ENCODE measurements at places on chromosomes 3 and 15. TPM values are rescaled to one million over a fixed set of nuclear protein-coding genes. Genes with fewer than 3 reads are reported as not detected.

LRRIQ4 gene
- not detected for polyA plus RNA-seq

CCRL2 gene
- 2.1 TPM for polyA plus RNA-seq

TPRG1 gene
- 0.37 TPM for polyA plus RNA-seq

PLA2G4E gene
- polyA plus RNA-seq: not detected

CEP152 gene
- polyA plus RNA-seq: 1.4 TPM

FBXL2 gene
- polyA plus RNA-seq: 10.8 TPM

CAMK2N2 gene
- polyA plus RNA-seq: 0.39 TPM

SEC22C gene
- 32.8 TPM for polyA plus RNA-seq

CPLX3 gene
- not detected for polyA plus RNA-seq

RLBP1 gene
- not detected for polyA plus RNA-seq

SCG5 gene
- 1.6 TPM for polyA plus RNA-seq

GATA2 gene
- 22.9 TPM for polyA plus RNA-seq

SMCO1 gene
- not detected for polyA plus RNA-seq

DAZL gene
- not detected for polyA plus RNA-seq

GOLGA6L7 gene
- polyA plus RNA-seq: not detected

ADIPOQ gene
- polyA plus RNA-seq: not detected

SHQ1 gene
- polyA plus RNA-seq: 8.1 TPM

GOLGA6B gene
- polyA plus RNA-seq: not detected

ANKRD63 gene
- polyA plus RNA-seq: not detected

CXCR6 gene
- 0.39 TPM for polyA plus RNA-seq

STARD5 gene
- polyA plus RNA-seq: 3.2 TPM

DNAJC13 gene
- 11.5 TPM for polyA plus RNA-seq

CACNA2D2 gene
- polyA plus RNA-seq: 6.0 TPM

EIF2A gene
- polyA plus RNA-seq: 48.2 TPM

C3orf85 gene
- 40.4 TPM for polyA plus RNA-seq

REC114 gene
- not detected for polyA plus RNA-seq

LYZL4 gene
- not detected for polyA plus RNA-seq

TJP1 gene
- polyA plus RNA-seq: 17.7 TPM

EPHA3 gene
- 0.19 TPM for polyA plus RNA-seq

RSRC1 gene
- polyA plus RNA-seq: 14.3 TPM

ZKSCAN7 gene
- 2.2 TPM for polyA plus RNA-seq

CYP19A1 gene
- polyA plus RNA-seq: not detected

MRPL3 gene
- polyA plus RNA-seq: 91.2 TPM

HEG1 gene
- polyA plus RNA-seq: 10.3 TPM

CHST13 gene
- 7.0 TPM for polyA plus RNA-seq

ABI3BP gene
- 7.1 TPM for polyA plus RNA-seq

SNX33 gene
- 14.2 TPM for polyA plus RNA-seq

ANAPC13 gene
- 160 TPM for polyA plus RNA-seq

NMNAT3 gene
- polyA plus RNA-seq: 13.8 TPM

PAK2 gene
- polyA plus RNA-seq: 13.4 TPM

Measured in kidney (tissue), 22 donors.